Activated naive CD8-positive, alpha-beta T cell treated with anti-CD3 and anti-CD28 coated beads for 36 hours (primary cell): ENCODE measurements at places on chromosomes 5 and 9. TPM values are rescaled to one million over a fixed set of nuclear protein-coding genes. Genes with fewer than 3 reads are reported as not detected.
A peak's percentile ranks its signal among the peaks of the same experiment; 100 is the strongest.

DNA sequence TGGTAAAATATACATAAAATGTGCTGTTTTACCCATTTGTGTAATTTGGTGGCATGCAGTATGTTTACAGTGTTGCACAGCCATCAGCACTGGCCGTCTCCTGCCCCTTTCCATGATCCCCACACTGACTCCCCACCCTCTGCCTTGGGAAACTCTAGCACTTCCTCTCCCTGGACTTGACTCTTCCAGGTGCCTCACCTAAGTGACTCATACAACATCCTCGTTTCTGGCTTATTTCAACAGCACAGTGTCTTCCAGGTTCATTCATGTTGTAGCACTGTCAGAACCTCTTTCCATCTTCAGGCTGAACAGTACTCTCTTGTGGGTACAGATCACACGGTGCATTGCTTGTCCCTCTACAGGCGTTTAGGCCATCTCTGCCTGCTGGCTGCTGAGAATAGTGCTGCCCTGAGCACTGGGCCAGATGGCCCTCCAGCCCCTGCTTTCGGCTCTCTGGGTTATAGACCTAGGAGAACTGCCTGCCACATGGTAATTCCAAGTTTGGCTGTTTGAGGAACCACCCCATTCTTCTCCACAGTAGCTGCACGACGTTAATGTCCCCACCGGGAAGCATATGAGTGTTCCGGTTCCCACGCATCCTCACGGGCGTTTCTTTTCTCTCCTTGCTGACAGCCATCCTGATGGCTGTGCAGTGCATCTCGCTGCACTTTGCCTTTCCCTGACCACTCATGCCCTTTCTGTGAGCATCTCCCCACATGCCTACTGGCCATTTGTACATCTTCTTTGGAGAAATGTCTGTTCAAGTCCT is 211.8 kb downstream of the FANCC start:
- no peak for DNase-seq

GRCh38 chr5:68426586-68426985 is 211.0 kb downstream of the PIK3R1 start:
- DNase-seq: no peak

ACOT12 gene
- total RNA-seq: not detected

ARHGEF37 gene
- total RNA-seq: 1.4 TPM

DNA sequence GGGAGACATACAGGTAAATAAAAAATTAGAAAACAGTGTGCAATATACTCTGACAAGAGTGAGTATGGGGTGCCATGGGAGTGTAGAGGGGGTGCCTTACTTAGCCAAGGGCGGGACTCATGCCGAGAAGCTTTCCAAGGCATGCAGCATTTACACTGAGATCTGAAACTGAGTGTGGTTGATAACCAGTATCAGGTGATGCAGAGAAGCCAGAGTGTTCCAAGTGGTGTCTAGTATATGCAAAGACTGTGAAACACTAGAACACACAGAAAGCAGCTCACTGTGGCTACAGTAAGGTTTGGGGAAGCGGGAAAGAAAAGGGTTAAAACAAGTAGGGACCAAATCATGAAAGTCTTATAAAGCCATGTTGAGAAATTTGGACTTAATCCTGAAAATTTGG is 30.5 kb upstream of the ERBIN start:
- DNase-seq: no peak

DNA sequence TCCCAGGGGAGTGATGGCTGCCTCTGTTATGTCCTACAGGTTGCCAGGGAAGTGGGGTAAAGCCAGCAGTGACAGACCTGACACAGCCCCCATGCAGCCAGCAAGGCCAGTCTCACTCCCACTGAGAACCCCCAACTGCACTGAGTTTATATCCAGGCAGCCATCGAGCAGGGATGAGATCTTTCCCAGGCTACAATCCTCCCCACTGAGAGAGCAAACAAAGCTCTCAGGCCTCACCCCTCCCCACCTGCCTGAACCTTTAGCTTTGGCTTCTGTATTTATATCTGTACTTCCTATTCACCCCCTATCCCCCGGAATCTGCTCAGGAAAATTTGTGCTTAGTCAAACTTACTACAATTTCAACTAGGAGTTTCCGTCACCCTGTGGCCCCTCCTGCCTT is 284.1 kb downstream of the FAM170A start:
- no peak for DNase-seq

GRCh38 chr5:5675511-5675910 is 253.0 kb downstream of the ICE1 start:
- no peak for DNase-seq

TMEM250 gene
- 27.2 TPM for total RNA-seq

- no peak for DNase-seq
These were observed 62.8 kb upstream of the CPEB4 start for GRCh38 chr5:173825215-173825865.

ANKRD34B gene
- not detected for total RNA-seq

DNA sequence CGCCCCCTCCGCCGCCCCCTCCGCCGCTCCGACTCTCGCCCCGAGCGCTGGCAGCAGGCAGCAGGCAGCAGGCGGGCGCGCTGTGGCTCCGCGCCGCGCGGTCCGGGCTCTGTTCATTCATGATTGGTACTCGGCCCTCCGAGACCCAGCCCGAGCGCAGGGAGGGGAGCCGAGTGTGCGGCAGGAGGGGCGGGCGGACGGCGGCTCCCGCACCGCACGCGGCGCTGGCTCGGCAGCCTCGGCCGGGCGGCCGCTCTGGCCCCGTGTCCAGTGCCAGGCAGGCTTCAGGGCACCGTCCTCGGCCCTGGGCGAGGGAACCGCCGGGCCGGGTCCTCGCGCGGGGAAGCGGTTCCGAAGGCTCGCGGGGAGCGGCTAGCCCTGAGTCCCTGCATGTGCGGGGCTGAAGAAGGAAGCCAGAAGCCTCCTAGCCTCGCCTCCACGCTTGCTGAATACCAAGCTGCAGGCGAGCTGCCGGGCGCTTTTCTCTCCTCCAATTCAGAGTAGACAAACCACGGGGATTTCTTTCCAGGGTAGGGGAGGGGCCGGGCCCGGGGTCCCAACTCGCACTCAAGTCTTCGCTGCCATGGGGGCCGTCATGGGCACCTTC is at the start of gene KCNIP1:
KCNIP1 (plus strand) TSS at position 31 of the 607 bp plus-strand sequence.
- no peak for DNase-seq

DNA sequence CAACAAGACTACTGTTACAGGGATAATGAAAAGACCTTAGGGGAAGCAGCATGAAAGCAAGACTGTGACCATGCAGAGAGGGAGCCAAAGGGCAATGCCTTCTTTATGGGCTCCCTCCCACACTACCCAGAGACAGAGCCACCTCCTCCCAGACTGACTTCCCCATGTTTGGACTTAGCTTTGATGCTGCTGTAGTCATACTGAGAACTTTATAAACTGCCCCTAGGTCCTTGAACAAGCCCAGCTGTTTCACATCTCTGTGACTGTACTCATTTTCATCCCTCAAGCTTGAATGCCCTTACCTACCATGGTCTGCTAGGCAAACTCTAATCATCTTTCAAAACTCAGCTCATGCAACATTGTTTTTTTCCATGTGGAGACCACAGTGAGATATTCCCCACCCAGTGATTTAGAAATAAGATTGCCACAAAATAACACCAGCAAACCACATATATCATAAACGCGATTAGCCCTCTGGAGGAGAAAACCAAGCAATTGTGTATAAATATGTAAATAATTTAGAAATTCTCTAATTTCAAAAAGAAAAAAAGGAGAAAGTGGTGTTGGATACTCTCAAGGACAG is 23.4 kb upstream of the FAM169A start:
- DNase-seq: no peak

DNA sequence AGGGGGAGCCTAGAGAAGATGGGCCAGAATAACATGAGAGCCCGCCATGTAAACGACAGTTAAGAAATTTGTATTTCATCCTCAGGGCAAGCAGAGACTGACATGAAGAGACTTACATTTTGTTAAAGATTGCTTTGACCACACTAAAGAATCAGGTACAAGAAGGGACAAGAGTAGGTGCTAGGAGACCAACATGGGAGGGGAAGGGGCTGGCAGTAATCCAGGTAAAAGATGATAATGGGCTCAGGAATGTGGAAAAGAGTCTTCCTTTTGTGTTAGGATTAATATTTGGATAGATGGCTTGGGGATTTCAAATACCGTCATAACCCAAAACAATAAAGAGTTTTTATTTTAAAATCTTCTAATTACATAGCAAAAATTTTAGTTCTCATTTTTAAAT is 137.3 kb downstream of the ZNF462 start:
- DNase-seq: no peak

PCDHGC5 gene
- not detected for total RNA-seq

GRCh38 chr9:123763910-123764588 is 165.9 kb downstream of the DENND1A start:
- DNase-seq: no peak

RGP1 gene
- 13.4 TPM for total RNA-seq

- DNase-seq: no peak
These were observed 262.5 kb downstream of the NPR3 start for GRCh38 chr5:32973646-32974045.

DNA sequence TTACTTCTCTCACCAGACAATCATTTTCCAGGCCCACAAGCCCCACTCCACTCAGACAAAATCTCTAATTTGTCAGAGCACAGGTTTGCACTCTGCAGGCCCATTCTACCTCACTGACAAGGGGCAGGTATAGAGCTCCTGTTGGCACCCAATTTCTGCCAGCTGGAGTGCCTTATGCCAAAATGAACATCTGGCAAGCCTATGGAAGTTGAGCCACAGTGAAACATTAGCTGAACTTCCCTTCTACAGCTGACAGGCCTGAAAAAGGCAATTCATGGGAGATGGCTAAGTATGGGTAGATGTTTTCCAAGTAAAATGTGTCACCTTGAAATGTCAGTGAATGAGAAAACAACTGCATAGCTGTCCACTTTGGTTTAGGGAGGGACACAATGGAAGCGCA is 87.0 kb downstream of the SPOCK1 start:
- DNase-seq: no peak

- no peak for DNase-seq
These were observed 62.2 kb upstream of the ZNF462 start for GRCh38 chr9:106800701-106801270.

GRCh38 chr9:124343533-124344290 is 71.5 kb downstream of the PSMB7 start:
- no peak for DNase-seq

GRCh38 chr5:173940269-173940668 is 48.7 kb upstream of the C5orf47 start:
- no peak for DNase-seq

IL4 gene
- total RNA-seq: not detected

- peak; percentile 50 for DNase-seq
These were observed 125.3 kb upstream of the ABCA1 start for GRCh38 chr9:105053209-105053652.

DNA sequence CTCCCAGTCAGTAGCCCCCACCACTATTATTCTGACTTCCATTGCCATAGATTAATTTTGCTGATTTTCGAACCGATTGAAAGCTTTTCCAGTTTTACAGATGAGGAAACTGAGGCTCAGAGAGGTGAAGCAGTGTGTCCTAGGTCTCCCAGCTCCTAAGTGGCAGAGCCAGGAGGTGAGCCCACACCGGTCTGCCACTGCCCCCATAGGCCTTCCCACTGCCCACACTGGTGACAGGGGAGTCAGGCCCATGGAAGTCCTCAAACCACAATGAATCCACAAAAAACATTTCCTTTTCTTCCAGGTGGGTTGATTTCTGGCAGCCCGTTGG is 54.9 kb upstream of the RPL26L1 start:
- DNase-seq: no peak

GRCh38 chr5:16740811-16741392 is 124.1 kb upstream of the RETREG1 start:
- DNase-seq: no peak

DNA sequence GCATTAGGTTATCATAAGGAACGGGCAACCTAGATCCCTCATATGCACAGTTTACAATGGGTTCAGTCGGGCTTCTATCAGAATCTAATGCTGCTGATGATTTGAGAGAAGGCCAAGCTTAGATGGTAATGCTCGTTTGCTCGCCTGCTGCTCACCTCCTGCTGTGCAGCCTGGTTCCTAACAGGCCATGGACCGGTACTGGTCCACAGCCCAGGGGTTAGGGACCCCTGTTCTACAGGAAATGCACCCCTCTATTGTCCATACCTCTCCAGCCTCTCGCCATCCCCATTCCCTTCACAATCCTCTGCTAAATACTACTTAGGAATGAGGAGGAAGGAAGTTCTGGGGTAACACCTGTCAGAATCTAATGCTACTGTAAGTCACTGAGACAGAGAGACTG is 75.1 kb downstream of the OXCT1 start:
- DNase-seq: no peak

BNIP1 gene
- 29.4 TPM for total RNA-seq

DNA sequence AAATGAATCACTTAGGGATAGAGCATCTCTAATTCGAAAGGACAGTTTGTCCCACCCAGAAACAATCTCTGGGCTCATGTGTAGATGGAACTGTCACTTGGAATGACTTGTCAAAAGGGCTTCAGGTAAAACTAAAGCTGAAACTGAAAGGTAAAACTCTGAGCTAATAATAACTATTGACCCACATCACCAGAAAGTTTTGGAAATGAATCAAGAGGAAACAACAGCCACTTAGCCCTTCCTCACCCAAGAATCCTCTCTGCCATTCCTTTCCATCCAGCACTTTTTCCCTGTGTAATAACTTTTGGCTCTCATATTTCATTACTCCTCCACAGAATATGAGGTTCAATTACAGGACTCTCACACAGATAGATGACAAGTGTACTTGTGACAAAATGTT is 14.0 kb upstream of the GLRX start:
- no peak for DNase-seq

- DNase-seq: no peak
These were observed 215.0 kb downstream of the CNTLN start for GRCh38 chr9:17349831-17350230.

TNFSF15 gene
- total RNA-seq: 2.3 TPM

DNA sequence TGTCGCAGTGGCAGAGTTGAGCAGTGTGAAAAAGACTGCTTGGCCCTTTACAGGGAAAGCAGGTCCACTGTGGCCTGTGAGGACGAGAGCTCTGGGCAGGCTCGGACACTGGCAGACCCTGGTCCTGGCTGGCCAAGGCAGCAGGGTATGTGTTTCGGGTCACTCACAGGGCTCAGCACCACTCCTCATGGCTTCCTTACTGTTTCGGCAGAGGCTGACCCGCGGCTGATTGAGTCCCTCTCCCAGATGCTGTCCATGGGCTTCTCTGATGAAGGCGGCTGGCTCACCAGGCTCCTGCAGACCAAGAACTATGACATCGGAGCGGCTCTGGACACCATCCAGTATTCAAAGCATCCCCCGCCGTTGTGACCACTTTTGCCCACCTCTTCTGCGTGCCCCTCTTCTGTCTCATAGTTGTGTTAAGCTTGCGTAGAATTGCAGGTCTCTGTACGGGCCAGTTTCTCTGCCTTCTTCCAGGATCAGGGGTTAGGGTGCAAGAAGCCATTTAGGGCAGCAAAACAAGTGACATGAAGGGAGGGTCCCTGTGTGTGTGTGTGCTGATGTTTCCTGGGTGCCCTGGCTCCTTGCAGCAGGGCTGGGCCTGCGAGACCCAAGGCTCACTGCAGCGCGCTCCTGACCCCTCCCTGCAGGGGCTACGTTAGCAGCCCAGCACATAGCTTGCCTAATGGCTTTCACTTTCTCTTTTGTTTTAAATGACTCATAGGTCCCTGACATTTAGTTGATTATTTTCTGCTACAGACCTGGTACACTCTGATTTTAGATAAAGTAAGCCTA is 15.7 kb downstream of the SQSTM1 start:
- peak; percentile 69 for DNase-seq
